Transverse colon (tissue), 4 donors: ENCODE measurements at places on chromosomes 2 and 18.

GRCh38 chr18:10061566-10062140 is 147.8 kb downstream of the VAPA start:
- no peak for DNase-seq

GRCh38 chr2:195003881-195004471 is 653.0 kb upstream of the SLC39A10 start:
- DNase-seq, result no peak

DNA sequence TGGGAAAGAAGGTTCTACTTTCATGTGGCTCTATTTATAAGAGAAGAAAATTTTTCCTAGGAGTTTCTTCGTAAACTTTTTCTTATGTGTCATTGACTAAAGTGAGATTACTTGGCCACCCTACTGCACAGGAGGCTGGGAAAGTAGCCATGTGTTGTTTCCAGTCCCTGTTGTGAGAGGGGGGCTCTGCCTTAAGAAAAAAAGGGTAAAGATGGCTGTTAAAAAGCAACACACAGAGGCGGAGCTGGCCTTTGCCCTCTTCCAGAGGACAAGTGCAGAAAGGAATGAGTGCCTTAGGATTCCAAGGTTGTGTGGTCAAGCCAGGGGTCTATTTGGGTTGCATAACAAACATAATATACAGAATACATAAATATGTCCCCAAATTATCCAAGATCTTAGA is 230.0 kb upstream of the CXCR4 start:
- no peak for DNase-seq

GRCh38 chr2:234863043-234863934 is 88.5 kb upstream of the SH3BP4 start:
- peak; percentile 19 for DNase-seq

DNA sequence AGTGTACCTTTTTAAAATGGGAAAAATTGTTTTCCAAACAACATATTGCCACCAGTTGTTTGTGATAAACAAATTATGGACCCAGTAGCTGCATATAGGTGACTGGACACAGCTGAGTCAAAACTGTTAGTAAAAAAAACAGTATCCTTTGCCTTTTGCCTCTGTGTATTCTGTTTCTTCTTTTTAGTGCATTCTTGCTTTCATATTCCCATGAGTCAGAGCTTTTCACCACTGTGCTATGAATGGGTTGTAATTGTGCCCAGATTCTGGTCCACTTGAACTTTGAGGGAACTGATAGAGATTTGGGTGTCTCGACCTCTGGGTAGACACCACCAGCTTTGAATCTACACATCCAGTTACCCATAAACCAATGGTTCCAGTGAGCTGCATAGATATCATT is 1441.9 kb upstream of the ZEB2 start:
- DNase-seq, result no peak

DNA sequence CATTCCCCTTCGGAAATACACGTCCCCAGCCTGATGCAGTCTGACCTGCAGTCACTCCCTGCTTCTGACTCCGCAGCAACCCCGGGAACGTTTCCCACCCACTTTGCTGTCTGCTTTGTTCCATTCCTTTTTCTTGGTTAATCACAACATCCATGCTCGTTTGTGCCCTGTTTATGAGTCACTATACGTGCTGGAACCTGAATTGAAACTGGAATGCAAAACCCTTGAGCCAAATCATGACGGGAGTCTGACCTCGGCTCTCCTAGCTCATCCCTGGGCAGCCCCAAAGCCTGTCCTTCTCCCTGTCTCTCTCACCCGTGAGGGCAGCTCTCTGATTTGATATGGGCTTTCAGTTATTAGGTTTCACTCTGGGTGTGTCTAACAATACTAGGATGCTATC is 57.1 kb upstream of the RNF152 start:
- DNase-seq, result no peak

- no peak for DNase-seq
Measured at GRCh38 chr2:145688156-145688555, 1168.2 kb upstream of the ZEB2 start.

DNA sequence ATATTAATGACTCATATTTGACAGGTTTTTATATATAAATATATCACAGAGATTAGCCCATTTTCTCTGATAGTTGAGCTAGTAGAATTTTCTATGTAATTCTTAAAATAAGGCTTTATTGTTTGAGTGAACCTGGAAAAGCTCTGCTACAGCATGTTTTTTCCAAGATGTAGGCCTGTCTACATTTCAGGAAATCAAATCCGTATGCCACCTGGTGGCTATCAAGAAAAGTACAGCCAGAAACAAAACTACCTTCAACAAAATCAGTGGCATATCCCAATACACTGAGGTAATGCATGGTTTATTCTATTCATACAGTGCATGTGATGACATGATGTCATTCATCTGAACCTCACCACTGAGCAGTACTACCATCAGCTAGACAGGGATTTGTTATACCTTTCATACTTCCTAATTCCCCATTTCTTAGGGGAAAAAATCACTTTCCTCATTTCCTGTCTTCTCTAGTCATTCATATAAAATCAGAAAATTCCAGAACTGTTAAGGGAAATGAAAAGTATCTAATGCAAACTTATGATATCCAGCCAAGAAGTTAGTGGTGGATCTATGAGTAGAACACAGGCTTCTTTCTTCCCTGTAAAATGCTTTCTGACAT is 310.4 kb upstream of the SYT4 start:
- no peak for DNase-seq
